NCI-H187 (cell line): ENCODE measurements at places on chromosomes 3 and 15.

- DNase-seq: no peak
These were observed 217.1 kb downstream of the GBE1 start for GRCh38 chr3:81544385-81544784.

- no peak for DNase-seq
These were observed 120.4 kb downstream of the LPP start for GRCh38 chr3:188274249-188274915.

- DNase-seq: no peak
These were observed 292.1 kb downstream of the SATB1 start for GRCh38 chr3:18132991-18133390.

GRCh38 chr15:90906181-90906849 is 3.2 kb downstream of the MAN2A2 start:
- DNase-seq: no peak

DNA sequence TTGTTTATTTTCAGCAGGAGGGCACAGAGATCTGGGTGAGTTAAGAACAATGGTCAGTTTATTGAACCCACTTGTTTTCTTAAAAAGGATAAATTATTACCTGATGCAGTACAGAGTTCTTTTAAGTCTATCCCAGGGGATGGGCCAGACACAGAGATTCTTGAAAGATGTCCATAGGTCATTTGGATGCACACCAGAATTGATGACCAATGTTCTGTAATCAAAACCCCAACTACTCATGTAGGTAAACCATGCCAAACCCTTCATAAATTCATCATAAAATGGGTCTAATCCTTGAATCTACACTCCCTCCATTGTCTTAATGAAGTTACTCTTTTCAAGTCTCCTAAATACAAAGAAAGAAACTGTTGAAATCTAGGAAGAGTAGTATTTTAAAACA is 273.0 kb upstream of the COL8A1 start:
- DNase-seq: no peak

DNA sequence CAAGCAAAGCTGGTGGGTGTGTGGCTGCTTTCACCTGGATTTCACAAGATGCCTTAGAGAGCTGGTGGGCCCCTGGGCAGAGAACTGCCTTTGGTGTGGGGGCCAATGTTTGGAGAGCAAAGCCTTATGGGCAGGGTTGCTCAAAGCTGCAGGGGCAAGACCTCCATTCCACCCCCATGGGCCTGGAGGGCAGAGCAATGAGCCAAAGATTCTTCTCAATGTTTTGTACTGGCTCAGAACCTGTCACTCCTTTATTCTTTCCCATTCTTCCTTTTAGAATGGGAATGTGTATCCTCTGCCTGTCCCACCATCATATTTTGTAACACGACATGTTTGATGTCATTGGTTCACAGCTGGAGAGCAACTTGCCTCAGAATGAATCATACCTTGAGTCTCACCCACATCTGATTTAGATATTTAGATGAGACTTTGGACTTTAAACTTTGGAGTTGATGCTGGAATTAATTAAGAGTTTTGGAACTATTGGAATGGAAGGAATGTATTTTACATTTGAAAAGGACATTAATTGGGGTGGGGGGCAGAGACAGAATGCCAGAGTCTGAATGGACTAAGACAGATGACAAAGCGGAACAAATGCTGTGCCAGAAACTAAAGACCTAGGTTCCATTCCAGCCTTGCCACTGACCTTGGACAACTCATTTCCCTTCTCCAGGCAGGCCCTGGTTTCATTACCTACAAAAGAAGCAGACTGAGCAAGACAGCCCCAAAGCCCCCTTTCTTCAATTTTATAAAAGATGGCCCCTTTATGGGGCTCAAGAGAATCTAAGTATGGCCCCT is 72.9 kb downstream of the DAPK2 start:
- no peak for DNase-seq

DNA sequence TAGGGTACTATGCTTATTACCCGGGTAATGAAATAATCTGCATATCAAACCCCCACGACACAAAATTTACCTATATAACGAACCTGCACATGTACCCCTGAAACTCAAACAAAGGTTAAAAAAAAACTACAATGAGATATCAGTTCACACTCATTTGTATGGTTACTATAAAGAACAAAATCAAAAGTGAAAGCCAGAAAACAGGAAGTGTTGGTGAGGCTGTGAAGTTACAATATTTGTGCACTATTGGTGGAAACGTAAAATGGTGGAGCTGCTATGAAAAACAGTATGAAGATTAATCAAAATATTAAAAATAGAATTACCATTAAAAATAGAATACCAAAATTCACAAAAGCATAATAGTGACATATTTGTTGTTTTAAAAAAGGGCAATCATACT is 128.9 kb downstream of the ZIC1 start:
- DNase-seq: no peak

GRCh38 chr3:68057637-68058320 is 403.4 kb upstream of the SUCLG2 start:
- no peak for DNase-seq

GRCh38 chr3:127264292-127264691 is 23.6 kb downstream of the PRR20G start:
- DNase-seq: no peak

DNA sequence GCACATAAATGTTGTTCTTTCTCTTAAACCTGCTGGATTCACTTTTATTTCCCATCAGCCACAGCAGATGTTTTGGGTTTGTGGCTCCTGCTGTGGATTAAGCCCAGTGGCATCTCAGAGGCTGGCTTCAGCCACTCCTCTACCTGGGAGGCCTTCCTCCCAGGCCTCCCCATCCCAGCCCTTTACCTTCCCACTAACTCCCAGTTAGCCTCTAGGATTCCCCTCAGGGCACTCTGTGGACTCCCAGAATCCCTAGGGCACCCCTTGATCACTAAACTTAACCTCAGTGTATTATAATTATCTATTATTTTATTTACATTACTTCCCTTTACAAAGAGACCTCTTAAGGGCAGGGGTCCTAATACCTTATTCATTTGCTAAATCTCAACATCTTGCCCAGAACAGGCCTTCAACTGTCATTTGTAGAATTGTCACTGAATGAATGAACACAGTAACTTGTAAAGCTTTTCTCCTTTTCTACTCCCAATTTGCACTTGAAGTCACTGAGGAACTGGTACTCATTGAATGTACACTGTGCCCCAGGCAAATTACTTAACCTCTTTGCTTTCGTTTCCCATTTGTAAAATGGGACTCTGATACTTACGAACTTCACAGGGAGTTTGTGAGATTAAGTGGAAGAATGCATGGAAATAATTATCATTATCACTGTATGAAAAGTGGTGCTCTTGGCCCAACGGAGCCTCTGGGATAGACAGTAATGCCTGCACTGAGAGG is 8.3 kb downstream of the CCDC13 start:
- no peak for DNase-seq

DNA sequence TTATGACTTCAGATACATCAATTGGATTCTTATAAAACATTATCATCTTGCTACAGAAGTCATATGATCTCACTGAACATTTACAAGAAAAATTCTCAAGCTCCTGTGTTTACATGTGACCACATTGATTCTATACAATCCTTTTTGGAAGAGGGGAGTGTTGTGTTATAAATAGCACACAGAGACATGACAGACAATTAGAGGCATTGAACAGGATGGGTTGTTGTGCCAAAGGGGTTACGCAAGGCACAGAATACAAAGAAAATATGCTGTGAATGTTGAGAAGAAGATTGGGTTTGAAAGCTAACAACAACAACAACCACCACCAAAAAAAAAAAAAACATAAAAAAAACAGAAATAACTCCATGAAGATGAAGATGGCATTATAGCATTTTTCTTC is 32.5 kb upstream of the TBL1XR1 start:
- DNase-seq: no peak

DNA sequence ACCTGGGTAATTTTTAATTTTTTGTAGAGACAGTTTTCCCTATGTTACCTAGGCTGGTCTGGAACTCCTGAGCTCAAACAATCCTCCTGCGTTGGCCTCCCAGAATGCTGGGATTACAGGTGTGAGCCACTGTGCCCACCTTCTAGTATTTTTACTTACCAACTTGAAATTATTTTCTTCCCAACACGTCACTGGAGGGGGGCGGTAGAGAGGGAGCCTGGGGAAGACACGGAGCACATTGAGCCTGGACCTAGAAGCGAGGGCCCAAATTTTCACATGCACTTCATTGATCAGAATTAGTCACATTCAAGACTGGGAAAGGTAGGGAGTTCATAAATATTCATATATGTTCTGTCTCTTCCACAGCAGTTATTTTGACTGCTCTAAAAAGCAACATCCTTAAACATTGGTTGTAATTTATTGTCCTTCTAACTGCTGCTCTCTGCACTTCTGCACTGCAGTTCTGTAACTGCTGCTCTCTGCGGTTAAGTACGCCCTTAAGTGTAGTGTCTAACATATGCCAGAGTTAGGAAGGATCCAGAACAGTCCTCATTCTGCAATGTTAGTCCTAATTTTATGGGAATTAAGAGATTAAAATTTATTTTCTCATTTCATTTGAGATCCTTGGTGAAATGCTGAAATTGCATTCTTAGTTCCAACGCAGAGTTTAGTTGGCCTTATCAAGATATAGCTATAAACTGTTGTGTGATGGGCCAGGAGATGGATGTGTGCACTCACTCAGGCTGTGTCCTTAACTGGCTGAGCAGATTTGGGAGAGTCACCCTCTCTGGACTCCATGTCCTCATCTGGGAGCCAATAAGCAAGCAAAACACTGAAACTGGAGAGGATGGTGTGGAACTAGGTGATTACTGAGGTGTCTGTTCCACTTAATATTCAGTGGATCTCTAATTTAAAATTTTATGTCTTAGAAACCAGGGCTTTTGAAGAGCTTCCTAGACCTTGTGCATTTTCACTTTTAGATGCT is 98.2 kb downstream of the STRIT1 start:
- DNase-seq: no peak

DNA sequence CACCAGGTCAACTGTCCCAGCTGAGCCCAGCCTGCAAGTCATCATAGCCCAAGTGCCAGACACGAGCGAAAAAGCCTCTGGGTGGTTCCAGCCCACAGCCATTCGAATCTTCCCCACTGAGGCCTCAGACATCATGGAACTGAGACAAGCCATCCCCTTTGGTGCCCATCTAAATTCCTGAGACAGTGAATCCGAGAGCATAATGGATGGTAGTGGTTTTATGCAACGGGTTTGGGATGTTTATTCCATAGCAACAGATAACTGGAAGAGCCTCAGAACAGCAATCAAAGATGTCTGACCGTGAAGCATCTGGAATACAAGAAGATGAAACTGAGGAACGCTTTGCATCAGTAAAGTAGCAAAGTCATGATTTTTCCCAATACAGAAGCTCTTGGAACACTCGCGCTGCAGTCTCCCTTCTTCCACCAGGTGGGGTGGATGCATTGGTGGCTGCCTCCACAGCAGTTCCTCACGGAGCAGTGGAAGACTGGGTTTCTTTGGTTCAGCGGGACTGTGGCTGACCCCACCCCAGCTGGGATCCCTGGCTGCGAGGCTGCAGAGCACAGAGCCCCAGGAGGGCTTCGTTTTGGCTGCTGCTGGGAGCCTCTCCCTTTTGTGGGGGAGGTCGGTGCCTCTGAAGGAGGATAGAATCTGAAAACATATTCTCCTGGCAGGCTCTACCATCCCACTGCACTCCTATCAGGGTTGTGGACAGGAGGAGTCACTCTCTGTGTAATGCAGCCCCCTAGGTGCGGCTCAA is 26.4 kb upstream of the PDE8A start:
- DNase-seq: no peak

- no peak for DNase-seq
These were observed 12.9 kb upstream of the SNRK start for GRCh38 chr3:43273416-43273815.

- DNase-seq: no peak
These were observed 1398.6 kb upstream of the ALCAM start for GRCh38 chr3:103968131-103968530.

- no peak for DNase-seq
These were observed 220.7 kb upstream of the CADM2 start for GRCh38 chr3:84738086-84738485.

GRCh38 chr15:71447328-71448250 is 332.3 kb downstream of the THSD4 start:
- no peak for DNase-seq

- no peak for DNase-seq
These were observed 48.7 kb downstream of the CNOT10 start for GRCh38 chr3:32733631-32734229.

DNA sequence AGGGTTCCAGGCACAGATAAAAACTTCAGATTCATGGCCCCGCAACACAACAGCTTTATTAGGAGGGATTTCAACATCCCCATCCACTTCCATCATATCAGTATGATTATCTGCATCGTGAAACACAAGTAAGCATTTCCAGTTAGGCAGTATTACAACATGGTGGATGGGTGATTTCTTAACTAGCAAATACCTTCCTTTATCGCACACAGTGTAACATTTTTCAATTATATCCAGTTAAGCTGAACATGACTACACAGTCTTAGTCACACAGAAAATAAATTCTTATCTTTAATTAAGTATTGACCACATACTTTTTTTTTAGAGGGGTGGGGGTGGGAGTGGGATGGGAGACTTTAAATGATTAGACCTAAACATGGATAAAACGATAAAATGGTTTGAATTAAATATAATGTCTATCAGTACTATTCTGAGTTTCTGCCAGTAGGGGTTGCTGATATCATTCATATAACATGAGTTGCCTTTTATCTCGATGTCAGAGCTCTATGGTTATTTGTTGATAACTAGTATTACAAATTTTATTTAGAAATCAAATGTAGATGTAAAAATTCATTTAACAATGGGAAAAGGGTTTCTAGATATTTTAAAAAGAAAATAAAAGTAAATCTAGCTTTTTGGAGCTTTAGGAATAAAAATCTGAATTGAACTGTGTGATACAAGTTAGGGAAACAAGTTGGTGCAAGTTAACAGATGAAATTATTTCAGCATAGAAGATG is 146.6 kb downstream of the TBL1XR1 start:
- DNase-seq: no peak
